ENCODE measurements at places on chromosomes 4 and X.

- DNase-seq: no peak
Measured at GRCh38 chrX:24169211-24169610, 19.7 kb downstream of the ZFX start.

DNA sequence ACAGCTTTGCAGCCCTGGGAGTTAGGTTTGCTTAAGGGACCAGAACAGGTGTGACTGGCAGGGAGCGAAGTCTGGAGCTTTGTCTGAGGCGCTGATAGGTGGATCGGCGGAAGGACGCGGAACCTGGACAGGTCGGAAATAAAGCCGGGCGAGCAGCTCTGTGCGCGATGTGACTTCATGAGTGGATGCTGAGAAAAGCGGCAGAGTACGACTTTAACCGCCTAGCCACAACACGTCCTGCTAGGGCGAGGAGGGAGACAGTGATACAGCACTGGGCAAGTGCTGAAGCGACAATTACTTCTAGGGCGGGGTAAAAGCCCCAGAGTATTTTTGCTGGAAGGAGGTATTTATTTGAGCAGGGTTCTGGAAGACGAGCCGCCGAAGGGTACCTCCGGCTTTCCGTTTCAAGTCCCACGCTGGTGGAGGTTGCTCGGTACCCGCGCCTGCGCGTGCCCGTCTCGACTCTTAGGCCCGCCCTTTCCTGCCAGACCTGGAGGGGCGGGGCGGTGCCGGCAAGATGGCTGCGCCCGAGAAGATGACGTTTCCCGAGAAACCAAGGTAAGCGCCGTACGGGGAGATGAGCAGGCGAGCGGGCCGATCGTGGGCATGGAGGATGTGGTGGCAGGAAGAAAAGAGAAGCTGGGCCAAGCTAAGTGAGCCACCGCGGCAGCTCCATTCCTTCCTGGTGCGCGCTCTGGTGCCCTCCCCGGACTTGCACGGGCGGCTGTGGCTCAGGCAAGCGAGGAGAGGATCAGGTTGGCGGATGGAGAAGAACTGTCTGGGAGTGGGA lies at the start of gene ZRSR2:
TSS of gene ZRSR2 (plus strand) at position 506 of the 790 bp plus-strand sequence. CDS start at position 518, 12 bp downstream.
- peak; percentile 84 for DNase-seq

GRCh38 chr4:179097741-179098140 lies 1655.5 kb upstream of the AGA start:
- DNase-seq: no peak

- DNase-seq: no peak
Measured at GRCh38 chr4:113884655-113885054, 94.8 kb downstream of the ARSJ start.

GRCh38 chr4:154658680-154659405 lies 46.4 kb upstream of the FGG start:
- DNase-seq: no peak

DNA sequence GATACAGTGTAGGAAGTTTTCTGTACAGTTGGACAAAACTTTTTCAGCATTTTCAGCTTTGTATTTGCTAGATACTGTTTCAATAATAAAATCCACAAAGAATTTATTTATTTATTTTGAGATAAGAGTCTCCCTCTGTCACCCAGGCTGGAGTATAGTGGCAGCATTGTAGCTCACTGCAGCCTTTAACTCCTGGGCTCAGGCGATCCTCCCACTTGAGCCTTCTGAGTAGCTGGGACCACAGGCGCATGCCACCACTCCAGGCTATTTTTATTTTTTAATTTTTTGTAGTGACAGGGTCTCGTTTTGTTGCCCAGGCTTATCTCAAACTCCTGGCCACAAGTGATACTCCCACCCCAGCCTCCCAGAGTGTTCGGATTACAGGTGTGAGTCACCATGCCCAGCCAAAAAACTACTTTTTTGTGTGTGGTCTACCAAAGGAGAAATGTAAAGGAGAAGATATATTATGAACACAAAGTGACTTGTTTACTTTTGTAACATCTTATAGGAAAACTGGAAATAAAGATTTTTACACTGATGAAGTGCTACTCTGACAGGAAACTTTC lies 13.0 kb upstream of the SOWAHD start:
- no peak for DNase-seq

DNA sequence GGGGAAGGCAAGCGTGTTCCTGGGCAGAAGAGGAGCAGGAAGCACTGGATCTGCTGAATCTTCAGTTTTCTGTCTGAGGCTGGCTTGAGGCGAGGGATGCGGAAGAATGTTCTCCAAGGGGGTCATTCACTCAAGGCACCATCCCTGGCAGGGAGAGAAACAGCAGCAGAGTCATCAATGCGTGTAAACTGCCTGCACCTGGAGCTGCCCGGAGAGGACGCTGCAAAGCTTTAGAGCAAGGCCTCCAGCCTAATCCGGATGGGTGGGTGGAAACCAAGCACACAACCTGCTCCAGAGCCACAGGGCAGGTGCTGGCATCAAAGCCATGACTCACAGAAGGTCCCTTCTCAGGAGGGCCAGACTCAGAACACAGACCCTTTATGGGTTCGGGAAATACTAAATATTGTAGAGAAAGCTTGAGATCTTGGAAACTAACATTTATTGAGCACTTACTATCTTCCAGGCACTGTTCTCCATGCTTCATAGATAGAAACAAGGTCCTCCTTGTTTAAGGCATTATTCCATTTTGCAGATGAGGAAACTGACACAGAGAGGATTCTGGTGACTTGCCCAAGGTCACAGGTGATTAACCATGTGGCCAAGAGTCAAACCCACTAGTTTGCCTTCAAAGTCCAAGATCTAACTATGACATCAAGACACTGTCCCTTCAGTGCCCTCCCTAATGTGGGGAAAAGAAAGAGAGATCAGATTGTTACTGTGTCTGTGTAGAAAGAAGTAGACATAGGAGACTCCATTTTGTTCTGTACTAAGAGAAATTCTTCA lies 7.7 kb downstream of the PROM1 start:
- no peak for DNase-seq

GRCh38 chrX:48511560-48511959 lies 2.8 kb downstream of the PORCN start:
- no peak for DNase-seq

- DNase-seq: peak; percentile 2
Measured at GRCh38 chrX:151974336-151975227, at the start of gene GABRE. TSS of gene GABRE (minus strand) at chrX:151974676. CDS start at chrX:151974625, 51 bp downstream.

GRCh38 chr4:86233090-86233489 lies 126.8 kb downstream of the MAPK10 start:
- no peak for DNase-seq

DNA sequence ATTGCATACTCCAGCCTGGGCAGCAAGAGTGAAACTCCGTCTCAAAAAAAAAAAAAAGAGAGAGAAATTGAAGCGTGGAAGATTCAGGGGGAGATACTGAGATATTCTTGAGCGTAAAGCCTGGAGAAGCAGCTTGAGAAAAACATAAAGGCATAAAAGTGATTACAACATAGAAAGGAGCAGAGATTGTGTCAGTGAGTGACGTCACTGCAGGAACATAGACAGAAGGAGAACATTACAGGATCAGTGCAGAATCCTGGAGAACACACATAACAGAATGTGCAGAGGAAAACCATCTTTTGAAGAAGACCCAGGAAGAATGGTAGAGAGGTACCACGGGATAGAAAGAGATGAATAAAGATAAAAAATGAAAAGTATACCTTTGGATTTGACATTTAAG lies 147.0 kb downstream of the APBB2 start:
- no peak for DNase-seq

GRCh38 chrX:134718105-134718965 lies 60.1 kb upstream of the PLAC1 start:
- DNase-seq: no peak

DNA sequence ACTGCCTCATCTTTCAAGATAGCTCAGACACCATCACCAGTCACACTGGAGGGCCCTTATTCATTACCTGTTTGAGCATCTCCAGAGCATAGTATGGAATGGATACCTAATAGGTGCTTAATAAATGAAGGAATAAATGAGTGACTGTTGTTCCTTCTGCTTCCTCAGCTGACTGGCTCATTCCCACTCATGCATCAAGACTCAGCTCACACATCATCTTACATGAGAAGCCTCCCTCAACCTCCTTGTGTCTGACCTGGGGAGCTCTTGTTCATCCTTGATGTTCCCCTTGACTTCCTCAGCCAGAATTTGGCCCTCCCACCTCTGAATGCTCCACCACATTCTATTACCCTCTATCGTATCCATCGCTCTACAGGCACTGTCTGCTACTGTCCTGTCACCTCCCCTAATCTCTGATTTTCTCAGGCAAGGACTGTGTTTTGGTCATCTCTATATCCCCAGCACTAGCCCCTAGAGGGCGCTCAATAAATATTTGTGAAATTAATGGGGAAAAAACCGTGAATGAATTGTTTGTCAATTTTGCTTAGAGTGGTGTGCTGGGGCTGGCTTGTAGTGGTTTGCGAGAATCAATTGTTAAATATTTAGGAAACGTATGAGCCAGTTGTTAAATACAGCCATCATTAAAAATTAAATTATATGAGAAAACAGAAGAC lies 88.3 kb downstream of the NHSL2 start:
- peak; percentile 13 for DNase-seq

DNA sequence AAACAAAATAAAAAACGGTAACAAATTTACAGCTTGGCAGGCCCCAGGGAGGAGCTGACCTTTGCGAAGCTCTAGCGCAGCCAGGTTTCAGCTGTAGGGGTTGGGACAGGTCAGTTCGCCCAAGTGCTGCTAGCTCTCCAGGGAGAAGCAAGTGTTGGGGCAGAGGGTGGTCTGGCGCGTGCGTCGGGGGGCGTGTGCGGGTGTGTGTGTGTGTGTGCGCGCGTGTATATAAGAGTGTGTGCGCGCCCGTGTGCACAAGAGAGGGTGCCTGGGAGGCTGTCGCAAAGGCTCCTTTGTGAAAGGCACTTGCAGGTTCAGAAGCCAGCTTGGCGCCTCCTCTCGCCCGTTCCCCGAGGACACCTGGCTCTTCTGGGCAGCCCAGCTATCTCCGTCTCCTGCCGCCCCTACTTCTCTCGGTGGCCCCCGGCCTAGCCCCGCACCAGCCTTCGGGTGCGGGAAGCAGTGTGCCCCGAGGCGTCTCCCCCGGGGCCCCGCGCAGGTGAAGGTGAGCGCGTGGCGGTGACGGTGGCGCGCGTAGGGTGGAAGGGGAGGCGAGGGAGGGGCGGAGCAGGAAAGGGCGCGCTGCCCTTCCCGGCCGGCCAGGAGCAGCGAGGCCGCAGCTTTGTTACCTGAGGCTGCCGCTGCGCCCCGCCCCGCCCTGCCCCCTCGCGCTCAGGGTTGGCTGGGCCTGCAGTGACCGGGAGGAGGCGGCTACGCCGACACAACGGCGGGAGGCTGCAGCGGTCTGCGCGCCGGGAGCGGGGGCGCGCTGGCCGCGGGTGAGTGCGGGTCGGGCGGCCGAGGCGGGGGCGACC lies at the start of gene FHDC1:
TSS of gene FHDC1 (plus strand) at position 693 of the 815 bp plus-strand sequence. CDS start 6,735 bp downstream, outside the sequence.
- peak; percentile 7 for DNase-seq

GRCh38 chrX:103878466-103879122 lies 46.5 kb upstream of the RAB9B start:
- no peak for DNase-seq

GRCh38 chrX:9609987-9610386 lies 145.1 kb downstream of the TBL1X start:
- no peak for DNase-seq

GRCh38 chr4:136183513-136183912 lies 1348.8 kb downstream of the PCDH18 start:
- no peak for DNase-seq

- peak; percentile 15 for DNase-seq
Measured at GRCh38 chrX:78517124-78517523, 142.0 kb downstream of the RTL3 start.

DNA sequence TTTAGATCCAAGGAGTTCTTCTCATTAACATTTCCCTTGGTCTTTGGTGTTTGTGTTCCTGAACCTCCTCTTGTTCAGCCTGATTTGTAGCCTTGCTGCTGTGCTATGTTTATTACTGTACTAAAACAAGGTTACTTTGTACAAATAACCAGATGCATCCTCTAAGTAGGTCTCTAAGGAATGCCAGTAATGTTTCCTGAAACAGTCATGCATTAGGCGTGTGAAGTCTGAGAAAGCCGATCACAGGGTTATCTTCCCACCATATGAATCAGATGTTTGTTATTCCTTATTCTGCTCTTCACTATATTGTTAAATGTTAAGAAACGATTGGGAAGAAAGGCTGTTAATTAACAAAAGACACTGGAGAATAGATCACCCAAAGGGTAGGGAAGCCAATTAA lies 66.9 kb downstream of the GALNTL6 start:
- no peak for DNase-seq

GRCh38 chr4:151429957-151430570 lies 21.1 kb downstream of the FHIP1A start:
- DNase-seq: no peak

DNA sequence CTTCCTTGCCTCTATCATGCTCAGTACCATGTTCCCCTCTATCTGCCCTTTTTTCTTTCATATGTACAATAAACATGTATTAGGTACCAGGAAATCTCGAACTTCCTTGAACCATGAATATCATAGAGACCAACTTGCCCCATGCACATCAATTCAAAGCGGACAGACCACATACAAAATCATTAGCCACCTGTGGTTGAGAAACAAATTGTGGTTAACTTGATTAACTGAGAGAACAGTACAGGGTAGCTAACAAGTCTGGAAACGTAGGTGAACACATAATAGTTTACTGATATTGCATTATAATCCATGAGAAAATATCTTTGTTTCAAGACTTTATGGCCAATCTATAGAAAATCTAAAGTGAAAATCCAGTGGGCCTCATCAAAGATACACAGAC lies 8.2 kb downstream of the CASP3 start:
- DNase-seq: no peak

DNA sequence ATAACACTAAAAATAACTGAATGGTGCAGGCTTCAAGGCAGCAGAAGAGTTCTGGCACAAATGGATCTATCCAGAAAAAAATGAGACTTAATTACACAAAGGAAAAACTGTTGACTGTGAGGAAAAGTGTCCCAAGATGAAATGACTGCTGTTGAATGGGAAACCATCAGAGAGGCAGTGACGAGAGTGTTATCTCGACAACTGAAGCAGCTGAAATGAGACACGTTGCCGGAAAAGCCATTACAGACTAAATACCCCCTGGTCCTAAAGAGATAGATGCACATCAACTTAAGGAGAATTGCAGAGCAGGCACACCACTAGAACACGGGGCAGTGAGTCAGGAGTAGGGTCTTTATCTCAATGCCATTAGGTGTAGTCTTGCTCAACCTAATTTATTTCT lies 277.8 kb downstream of the DMD start:
- DNase-seq: no peak

- DNase-seq: no peak
Measured at GRCh38 chr4:13601048-13601447, 26.5 kb downstream of the BOD1L1 start.

DNA sequence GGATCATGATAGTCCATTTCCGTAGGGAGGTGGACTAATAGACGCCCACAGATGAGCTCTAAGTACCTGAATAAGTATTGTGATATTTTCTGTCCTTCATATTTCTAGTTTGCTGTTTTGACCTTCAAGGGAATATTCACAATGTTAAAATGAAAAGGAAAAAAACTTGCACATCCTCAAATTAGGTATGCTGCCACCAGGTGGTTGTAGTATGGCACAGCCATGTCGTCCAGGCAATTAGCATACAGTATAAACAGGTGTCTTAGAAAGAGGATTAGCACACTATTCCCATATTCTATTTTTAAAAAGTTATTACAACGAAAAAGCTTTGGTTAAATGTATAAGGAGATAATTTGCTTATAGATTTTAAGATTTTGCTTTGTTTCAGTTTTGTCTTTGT lies 802.0 kb downstream of the RPA4 start:
- DNase-seq: peak; percentile 5

- no peak for DNase-seq
Measured at GRCh38 chrX:80602036-80602860, 182.0 kb downstream of the TENT5D start.

All from stimulated activated CD4-positive, alpha-beta T cell treated with anti-CD3 and anti-CD28 coated beads, Interleukin-4, amount 100 ng/mL, for 1 hour (primary cell).